ENCODE measurements at places on chromosomes 5 and 9. TPM values are rescaled to one million over a fixed set of nuclear protein-coding genes. Genes with fewer than 3 reads are reported as not detected.

PCDHA4 gene
- not detected for total RNA-seq

FYB1 gene
- not detected for total RNA-seq

NUDT12 gene
- 7.1 TPM for total RNA-seq

OR1N1 gene
- not detected for total RNA-seq

LIFR gene
- 38.2 TPM for total RNA-seq

LCN1 gene
- not detected for total RNA-seq

CDK9 gene
- 41.8 TPM for total RNA-seq

PCDHGA9 gene
- total RNA-seq: 1.4 TPM

SLCO6A1 gene
- not detected for total RNA-seq

STKLD1 gene
- total RNA-seq: not detected

PRDM9 gene
- total RNA-seq: not detected

KCNN2 gene
- not detected for total RNA-seq

CD14 gene
- total RNA-seq: 14.7 TPM

TMEFF1 gene
- 2.9 TPM for total RNA-seq

SLC34A1 gene
- not detected for total RNA-seq

SPINK13 gene
- total RNA-seq: not detected

FOXE1 gene
- total RNA-seq: not detected

Measured in cardiac atrium fibroblast (primary cell).